ENCODE measurements at places on chromosomes 13 and 19. TPM values are rescaled to one million over a fixed set of nuclear protein-coding genes. Genes with fewer than 3 reads are reported as not detected.

DNA sequence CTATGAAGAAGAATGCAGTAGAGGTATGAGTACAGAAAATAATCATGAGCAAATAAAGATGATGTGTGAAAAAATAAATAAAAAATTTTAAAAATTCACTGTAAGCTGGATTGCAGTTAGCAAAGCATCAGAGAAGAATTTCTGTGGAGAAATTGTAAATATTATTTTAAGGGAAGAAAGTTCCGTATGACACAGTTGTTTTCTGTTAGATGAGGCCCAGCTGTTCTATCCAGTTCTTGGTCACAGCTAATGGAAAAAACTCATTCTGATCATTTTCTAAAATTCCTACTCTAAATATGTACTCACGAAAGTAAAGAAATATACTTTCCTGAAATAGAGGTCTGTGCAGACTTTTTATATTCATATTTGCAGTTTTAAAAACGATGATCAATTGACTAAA lies 578.8 kb downstream of the DCT start:
- DNase-seq, result no peak

- no peak for DNase-seq
Observed at GRCh38 chr19:41853344-41853743, 6.7 kb upstream of the RPS19 start.

GRCh38 chr13:23621316-23621645 lies 51.1 kb downstream of the TNFRSF19 start:
- DNase-seq, result no peak

GRCh38 chr13:39402221-39402970 lies 200.6 kb downstream of the LHFPL6 start:
- no peak for DNase-seq

- no peak for DNase-seq
Observed at GRCh38 chr19:45804959-45805230, 10.2 kb downstream of the RSPH6A start.

The C19orf73 gene
- total RNA-seq, result 0.82 TPM

- DNase-seq, result no peak
Observed at GRCh38 chr13:76837801-76838200, 48.4 kb downstream of the KCTD12 start.

- DNase-seq, result no peak
Observed at GRCh38 chr13:113669755-113670341, 2.8 kb downstream of the GRK1 start.

DNA sequence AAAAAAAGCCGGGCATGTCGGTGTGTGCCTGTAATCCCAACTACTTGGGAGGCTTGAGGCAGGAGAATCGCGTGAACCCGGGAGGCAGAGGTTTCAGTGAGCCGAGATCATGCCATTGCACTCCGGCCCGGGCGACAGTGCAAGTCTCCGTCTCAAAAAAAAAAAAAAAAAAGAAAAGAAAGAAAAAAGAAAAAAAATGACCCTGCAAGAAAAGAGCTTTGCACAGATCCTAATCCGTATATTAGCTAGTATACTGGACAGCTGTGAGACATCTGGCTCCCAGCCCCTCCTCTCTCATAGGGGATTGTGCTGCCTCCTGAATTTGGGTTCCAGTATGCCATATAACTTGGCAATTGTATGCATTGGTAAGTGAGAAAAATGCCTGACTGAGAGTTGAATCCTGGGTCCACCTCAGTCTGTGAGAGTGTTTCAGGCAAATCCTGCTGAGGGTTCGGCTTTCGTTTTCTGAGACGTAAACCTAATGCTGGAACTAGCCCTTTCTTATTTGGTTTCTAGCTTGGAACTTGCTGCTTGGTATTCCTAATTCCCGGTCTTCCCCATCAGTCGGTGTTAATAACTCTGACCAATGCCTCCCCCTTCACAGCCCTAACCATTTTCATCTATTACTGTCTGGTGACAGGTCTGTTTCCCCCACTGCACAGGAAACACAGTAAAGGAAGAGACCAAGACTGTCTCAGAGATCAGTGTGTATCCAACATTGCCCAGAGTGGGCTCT lies 1.3 kb upstream of the AKT2 start:
- DNase-seq, result no peak

The PIBF1 gene
- total RNA-seq, result 30.5 TPM

- no peak for DNase-seq
Observed at GRCh38 chr13:87244256-87244890, 426.8 kb upstream of the SLITRK5 start.

DNA sequence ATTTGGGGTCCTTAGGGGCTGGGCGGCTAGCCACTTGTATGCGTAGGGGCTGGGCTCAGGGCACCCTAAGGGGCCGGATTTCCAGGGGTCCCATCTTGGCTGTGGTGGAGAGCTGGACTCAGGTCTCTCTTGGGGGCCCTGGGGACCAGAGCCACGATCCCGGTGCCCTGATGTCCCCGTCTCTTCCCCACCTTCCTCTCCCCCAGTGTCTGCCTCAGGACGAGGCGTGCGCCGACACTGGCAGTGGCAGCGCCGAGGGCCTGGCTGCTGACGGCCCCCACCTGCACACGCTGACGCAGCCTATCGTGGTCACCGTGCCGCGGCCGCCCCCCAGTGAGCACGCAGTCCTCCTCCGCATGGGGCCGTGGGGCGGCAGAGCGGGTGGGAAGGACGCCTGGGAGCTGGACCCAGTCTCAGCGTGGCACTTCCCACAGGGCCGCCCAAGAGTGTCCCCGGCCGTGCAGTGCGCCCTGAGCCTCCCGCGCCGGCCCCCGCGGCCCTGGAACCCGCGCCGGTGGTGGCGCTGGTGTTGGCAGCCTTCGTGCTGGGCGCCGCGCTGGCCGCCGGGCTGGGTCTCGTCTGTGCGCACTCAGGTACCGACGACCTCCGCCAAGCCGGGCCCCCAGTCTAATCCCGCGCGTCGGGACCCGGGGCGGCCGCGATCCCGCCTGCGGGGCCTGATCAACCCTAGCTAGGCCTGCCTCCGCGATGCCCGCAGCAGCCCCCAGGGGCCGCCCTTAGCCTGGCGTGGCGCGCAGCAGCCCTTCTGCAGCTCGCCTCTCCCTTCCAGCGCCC lies 2.7 kb upstream of the SNAPC2 start:
- DNase-seq, result peak; percentile 77

- no peak for DNase-seq
Observed at GRCh38 chr13:52411629-52412028, 5.7 kb upstream of the THSD1 start.

GRCh38 chr19:35154525-35155406 lies at the start of gene FXYD5:
FXYD5 (plus strand) TSS chr19:35154735; CDS start chr19:35155551, 816 bp downstream.
- DNase-seq, result peak; percentile 64

DNA sequence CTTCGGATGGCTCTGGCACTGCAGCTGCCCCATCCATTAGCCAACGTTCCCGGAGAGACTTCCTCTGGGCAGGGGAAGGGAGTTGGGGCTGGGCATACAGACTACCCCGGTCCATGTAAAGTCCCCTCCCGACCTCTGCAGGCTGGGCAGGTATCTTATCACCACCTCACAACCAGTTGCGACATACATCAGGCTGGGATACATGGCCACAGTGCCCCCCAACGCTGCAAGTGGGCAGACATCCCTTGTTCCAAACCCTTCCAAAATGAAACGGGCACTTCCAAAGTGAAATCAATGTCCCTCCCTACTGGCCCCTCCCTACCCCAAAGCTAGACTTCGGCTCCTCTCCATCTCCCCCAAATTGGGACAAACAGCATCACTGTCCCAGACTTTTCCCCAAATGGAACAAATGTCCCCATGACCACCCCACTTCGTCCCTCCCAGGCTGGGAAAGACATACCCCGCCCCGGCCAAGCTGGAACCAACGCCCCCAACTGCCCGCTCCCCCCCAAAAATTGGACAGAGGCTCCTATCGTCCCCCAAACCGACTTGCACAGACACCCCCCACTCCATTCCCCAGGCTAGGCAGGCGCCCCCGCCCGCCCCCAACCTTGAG lies 5.0 kb downstream of the PALM3 start:
- no peak for DNase-seq

The STXBP2 gene
- total RNA-seq, result 136 TPM

The OR7A5 gene
- not detected for total RNA-seq

DNA sequence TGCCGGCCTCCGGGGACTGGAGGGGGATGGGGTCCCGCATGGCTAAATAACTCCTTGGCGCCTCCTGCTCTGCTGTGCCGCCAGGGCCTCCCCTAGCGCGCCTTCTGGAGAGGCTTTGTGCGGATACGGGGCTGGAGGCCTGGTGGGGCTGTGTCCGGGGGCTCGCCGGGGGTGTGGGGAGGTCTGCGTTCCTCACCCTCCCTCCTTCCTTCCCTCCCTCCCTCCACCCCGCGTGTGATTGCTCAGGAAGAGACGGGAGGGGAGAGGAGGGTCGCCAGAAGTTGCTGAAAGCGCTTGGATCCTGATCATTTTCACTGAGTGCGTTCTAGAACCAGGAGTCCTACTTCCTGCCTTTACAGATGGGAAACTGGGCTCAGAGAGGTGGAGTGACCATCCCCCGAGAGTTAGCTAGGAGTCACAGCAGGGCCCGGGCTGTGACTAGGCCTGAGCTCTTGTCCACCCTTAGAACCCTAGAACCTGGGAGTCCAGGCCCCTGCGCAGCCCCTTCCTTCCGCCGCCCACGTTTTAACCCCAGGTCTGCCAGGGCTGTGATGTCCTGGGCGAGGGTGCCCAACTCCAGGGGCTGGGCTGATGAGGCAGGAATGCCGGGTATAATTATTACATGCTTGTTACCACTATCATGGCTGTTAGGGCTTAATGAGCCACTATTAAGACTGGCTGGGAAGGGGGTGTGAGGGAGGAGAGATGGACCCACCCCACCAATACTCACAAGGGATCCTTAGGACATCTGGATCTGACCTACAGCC lies 782 bp upstream of the JUND start:
- DNase-seq, result no peak

- DNase-seq, result no peak
Observed at GRCh38 chr19:2627855-2628254, 74.6 kb downstream of the GNG7 start.

The CCDC70 gene
- total RNA-seq, result not detected

The ZNF100 gene
- total RNA-seq, result 15.7 TPM
